ENCODE measurements at places on chromosomes 3 and 15. TPM values are rescaled to one million over a fixed set of nuclear protein-coding genes. Genes with fewer than 3 reads are reported as not detected.
A peak's percentile ranks its signal among the peaks of the same experiment; 100 is the strongest.

DNA sequence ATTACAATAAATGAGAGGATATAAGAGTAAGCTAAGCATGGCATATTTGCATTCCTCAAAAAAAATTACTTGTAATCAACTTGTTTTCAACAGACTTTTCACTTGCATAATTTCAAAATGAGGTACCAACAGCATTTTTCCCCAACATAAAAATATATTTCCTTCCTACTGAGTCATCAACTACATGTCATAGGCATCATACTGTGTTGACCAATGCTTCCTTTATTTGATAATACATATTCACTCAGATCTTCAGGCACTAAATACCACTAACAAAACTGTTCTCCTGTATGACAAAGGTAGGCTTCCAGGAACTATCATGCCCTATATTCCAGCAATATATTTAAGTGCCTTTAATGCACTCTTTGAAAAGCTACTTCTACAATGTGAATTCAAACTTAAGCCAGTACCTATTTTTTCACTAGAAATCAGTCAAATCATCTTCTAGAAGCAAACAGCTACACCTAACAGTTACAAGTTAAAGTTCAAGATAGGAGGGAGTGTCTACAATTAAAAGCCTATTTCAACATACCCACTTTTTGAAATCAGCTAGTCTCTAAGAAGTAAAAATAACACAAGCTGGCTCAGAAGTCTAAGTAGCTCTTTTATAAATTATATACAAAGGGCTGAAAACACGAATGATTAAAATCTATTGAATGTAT is 11.3 kb downstream of the ADAM10 start:
- no peak overlapping the region for H3K27ac ChIP-seq
- no peaks in the 10 kb centered on the region for H3K27me3 ChIP-seq
- peak; percentile 37 for DNase-seq
- H3K36me3 ChIP-seq, result no peaks in the 10 kb centered on the region

DNA sequence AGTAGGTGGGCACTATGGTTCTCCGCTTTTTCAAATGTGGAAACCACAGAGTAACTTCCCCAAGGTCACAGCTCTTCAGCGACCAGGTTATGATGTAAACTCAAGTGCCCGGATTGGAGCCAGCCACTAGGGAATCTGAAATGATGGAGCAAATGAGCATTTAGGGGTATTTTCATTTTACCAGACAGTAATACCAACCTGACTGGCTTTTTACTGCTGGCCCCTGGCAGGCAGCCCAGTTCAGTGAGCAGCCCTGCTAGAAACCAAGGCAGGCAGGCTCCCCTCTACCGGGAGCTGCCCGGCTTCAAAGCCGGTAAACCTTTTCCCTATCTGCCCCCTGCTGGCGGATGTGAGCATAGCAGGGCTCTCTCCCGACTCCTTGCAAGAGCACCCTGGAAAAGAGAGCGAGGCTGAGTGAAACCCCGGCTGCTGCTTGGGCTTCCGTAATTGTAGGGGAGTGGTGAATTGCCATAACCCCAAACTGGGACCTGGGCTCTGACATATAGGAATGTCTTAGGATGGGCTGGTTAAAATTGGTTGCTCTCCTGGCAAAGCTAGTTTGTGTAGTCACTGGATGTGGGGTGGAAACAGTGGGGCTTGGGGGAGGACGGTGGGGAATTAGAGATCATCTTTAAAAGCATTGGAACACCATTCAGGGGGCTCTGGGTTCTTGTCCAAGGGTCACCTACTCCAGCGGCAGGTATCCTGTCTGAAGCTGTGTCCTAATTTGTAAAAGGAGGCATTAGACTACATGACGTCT is 98.0 kb upstream of the TNFAIP8L3 start:
- peaks cover 6% of the 10 kb centered on the region for H3K4me1 ChIP-seq
- no peaks in the 10 kb centered on the region for H3K36me3 ChIP-seq
- H3K27ac ChIP-seq, result no peak overlapping the region

DNA sequence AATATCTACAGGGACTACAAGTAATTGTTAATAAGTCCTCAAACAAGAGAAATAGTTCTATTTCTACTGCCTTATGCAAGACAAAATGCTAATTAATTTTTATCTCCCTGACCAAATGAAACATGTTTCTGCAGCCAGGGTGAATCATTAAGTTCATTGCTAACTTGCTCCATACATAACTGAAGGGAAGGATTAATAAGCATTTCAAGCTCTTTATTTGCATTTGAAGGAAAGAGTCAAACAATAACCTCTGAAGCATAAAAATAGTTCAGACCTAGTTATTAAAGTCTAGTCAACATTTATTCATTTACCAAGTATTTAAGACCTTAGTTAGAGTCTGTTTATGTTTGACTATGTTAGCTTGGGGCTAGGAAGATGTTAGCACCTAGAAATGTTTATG is 120.0 kb downstream of the ATP1B3 start:
- H3K27ac ChIP-seq, result no peak overlapping the region
- H3K27me3 ChIP-seq, result no peaks in the 10 kb centered on the region
- DNase-seq, result peak; percentile 7
- H3K36me3 ChIP-seq, result no peaks in the 10 kb centered on the region
- no peaks in the 10 kb centered on the region for H3K4me1 ChIP-seq

DNA sequence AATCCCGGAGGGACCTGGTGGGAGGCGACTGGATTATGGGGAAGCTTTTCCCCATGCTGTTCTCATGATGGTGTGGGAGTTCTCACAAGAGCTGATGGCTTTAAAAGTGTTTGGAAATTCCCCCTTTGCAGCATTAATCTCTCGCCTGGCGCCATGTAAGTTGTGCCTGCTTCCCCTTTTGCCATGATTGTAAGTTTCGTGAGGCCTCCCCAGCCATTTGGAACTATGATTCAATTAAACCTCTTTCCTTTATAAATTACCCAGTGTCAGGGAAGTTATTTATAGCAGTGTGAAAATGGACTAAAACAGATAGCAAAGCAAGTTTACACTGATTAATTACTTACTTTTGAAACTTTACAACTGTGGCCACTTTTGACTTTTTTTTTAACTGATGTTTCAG is 10.6 kb upstream of the U2SURP start:
- peaks cover 3% of the 10 kb centered on the region for H3K4me1 ChIP-seq
- no peak overlapping the region for H3K27ac ChIP-seq
- H3K36me3 ChIP-seq, result no peaks in the 10 kb centered on the region

The IQCF2 gene
- total RNA-seq, result not detected

DNA sequence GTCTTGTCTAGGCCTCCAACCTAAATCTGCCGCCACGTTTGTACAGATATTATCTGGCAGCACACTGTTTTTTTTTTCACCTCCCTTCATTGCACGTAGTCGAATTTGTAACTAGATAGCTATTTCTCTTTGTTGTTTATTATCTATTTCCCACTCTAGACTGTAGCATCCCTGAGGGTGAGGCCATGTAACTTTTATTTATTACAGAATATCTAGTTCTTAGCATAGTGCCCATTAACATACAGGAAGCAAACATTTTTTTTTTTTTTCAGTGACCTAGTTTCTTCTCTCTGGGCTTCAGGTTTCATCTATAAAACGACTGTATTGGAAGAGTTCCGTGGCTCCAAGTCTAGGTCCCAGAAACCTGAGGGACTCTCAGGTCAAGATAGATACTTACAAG is 354.3 kb downstream of the FGF12 start:
- H3K27ac ChIP-seq, result no peak overlapping the region
- no peak overlapping the region for H3K4me3 ChIP-seq
- DNase-seq, result no peak
- H3K4me1 ChIP-seq, result no peaks in the 10 kb centered on the region
- peaks cover 43% of the 10 kb centered on the region for H3K27me3 ChIP-seq

DNA sequence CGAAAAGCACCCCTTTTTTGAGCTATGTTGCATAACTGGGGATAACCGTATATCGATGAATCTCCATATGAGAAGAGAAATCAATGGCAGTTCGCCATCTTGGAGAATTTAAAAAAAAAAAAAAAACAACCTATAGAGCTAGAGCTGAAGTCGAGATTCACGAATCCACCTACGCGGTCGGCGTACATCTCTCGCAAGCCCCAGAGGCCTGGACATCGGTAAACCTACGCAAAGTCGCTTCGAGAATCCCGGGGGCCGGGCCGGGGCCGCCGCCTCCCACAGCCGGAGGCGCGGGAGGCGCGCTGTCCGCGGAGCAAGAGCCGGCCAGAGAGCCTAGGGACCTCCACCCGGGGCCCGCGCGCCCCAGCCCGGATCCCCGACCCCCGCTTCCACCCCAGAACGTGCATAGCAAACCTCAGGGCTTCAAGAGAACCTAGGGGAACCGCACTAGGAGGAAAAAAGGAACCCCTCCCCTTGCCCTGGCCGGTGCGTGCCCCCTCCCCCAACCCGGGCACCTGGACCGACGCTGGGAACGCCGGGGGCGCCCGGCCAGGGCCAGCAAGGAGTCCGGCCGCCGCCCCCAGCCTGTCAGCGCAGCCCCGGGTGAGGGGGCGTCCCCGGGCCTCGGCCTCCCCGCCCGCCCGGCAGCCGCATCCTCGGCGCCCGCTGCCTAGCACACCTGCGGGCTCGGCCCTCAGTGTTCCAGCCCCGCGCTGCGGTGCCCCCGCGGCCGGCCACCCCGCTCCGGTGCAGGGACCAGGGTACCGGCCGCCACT is 567 bp downstream of the PFN2 start:
- peaks cover 27% of the 10 kb centered on the region for H3K36me3 ChIP-seq
- peak overlapping the region; percentile 86 for H3K27ac ChIP-seq
- peak overlapping the region; percentile 79 for H3K4me3 ChIP-seq
- H3K27me3 ChIP-seq, result no peaks in the 10 kb centered on the region
- peaks cover 31% of the 10 kb centered on the region for H3K4me1 ChIP-seq

DNA sequence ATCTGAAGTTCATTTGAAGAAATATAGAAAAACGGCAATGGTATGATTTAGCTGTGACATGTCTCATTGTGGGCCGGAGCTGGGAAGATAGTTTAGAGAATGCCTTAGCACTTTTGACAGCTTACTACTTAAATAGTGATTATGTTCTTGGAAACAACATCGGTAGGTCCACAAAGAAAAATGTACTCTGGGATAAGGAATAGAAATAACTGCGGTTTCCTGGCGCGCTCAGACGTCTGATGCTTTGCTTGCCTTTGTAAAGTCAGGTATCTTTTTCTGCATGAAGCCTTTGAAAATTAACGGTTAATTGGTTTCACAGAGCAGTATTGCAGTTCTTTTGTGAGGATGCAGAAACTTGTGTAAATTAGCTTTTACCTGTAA is 1.4 kb downstream of the USP3 start:
- no peaks in the 10 kb centered on the region for H3K36me3 ChIP-seq
- no peak for DNase-seq
- no peaks in the 10 kb centered on the region for H3K27me3 ChIP-seq
- peak overlapping the region; percentile 85 for H3K4me3 ChIP-seq
- H3K27ac ChIP-seq, result peak overlapping the region; percentile 77
- peaks cover 78% of the 10 kb centered on the region for H3K4me1 ChIP-seq

The ARGFX gene
- not detected for total RNA-seq

- H3K4me1 ChIP-seq, result no peaks in the 10 kb centered on the region
- H3K4me3 ChIP-seq, result peak overlapping the region; percentile 72
- H3K27ac ChIP-seq, result no peak overlapping the region
- H3K27me3 ChIP-seq, result no peaks in the 10 kb centered on the region
- DNase-seq, result peak; percentile 42
- no peaks in the 10 kb centered on the region for H3K36me3 ChIP-seq
Observed at GRCh38 chr3:165883863-165884478, 46.7 kb upstream of the BCHE start.

DNA sequence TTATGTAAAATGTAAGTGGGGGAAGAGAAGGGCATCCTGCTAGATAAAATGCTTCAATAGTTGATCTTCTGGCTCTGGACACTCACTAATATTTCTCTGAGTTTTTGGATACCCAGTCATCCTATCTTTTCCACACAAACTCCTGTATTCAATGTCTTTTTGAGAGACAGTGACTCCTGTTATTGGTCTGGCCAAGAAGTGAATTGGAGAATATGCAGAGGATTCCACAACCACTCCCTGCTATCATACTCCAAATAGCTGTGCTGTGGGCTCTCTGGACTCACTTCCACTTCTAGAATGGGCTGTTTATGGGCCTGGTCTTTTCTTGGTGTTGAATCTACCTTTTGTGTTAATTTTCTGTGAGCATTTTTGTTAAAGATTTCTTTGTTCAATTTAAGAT is 376.8 kb downstream of the NLGN1 start:
- peaks cover 5% of the 10 kb centered on the region for H3K27me3 ChIP-seq
- no peaks in the 10 kb centered on the region for H3K4me1 ChIP-seq
- H3K27ac ChIP-seq, result no peak overlapping the region
- no peaks in the 10 kb centered on the region for H3K36me3 ChIP-seq

- H3K27ac ChIP-seq, result no peak overlapping the region
- no peak overlapping the region for H3K4me3 ChIP-seq
- no peaks in the 10 kb centered on the region for H3K27me3 ChIP-seq
- peaks cover 47% of the 10 kb centered on the region for H3K4me1 ChIP-seq
- no peak for DNase-seq
- peaks cover 38% of the 10 kb centered on the region for H3K36me3 ChIP-seq
Observed at GRCh38 chr15:78879517-78880241, 7.0 kb downstream of the MORF4L1 start.

The BUB1B gene
- total RNA-seq, result 96.4 TPM

DNA sequence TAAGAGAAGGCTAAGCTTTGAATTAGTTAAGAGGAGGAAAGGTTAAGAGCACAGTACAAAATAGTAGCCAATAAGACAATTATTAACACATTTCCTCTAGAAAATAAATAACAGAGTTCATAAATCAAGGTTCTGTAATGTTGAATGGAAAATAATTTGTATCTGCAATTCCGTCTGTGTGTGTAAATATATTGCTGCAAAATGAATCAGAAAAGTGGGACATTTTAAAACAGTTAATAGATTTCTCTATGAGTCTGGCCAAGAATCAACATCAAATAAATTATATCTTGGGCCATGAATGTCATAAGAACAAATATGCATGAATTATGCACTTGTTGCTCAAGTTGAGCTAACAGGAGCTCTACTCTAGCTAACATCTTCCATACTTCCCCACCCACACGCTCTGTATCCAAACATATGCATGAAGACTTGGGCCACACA is 14.2 kb upstream of the SUCNR1 start:
- no peaks in the 10 kb centered on the region for H3K36me3 ChIP-seq
- H3K27me3 ChIP-seq, result no peaks in the 10 kb centered on the region
- H3K4me3 ChIP-seq, result no peak overlapping the region
- peaks cover 11% of the 10 kb centered on the region for H3K4me1 ChIP-seq

DNA sequence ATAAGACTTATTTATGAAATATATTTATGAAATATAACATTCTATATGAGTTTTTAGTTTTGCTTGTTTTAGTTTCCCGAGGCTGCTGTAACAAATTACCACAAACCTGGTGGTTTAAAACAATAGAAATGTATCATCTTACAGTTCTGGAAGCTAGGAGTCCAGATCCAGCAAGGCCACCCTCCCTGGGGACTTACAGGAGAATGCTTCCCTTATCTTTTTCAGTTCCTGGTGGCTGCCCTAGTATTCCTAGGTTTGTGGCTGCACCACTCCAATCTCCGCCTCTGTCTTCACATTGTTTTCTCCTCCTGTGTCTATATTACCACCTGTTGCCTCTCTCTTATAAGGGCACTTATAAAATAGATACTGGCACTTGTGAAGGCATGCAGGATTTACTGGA is 877.8 kb downstream of the TUSC7 start:
- no peaks in the 10 kb centered on the region for H3K4me1 ChIP-seq
- no peak for DNase-seq
- H3K27ac ChIP-seq, result no peak overlapping the region
- no peaks in the 10 kb centered on the region for H3K27me3 ChIP-seq

The CCDC71 gene
- total RNA-seq, result 27.7 TPM
